ENCODE measurements at places on chromosomes 11 and 22.

GRCh38 chr11:46333394-46333947 is 13.8 kb upstream of the DGKZ start:
- no peak for DNase-seq

GRCh38 chr11:47918370-47918690 is 62.0 kb upstream of the PTPRJ start:
- DNase-seq: no peak

DNA sequence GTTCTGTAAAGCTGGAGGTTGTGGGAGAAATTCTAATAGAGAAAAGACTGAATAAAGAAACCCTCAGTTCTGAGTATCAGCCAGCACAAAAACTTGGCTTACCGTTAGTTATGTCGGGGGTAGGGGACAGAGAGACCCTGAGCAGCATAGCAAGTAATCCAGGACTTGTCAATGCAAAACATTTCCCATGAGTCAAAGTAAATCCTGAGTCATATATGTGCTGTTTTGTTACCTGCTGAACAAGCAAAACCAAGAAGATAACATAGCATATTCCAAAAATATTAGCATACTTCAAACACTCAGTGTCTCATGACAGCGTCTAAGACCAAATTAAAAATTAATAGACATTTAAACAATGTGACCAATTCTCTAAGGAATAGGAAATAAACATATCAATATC is 75.1 kb upstream of the LUZP2 start:
- no peak for DNase-seq

DNA sequence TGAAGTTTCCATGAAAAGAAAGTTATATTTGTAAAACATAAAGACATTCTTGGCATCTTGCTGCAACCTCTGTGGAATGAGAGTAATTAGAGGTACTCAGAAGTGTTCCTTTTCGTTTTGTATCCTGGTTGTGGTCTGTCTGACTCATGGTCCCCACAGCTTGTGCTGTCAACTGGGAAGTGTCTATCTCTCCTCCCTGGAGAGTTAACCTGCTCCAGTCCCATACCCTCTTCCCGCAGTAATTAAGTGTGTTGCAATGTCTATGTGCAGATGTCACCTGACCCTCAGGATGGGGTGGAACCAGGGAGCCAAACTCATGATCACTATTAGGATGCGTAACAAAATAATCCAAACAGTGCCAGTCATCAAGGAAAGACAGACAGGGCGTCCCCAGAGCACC is 23.0 kb upstream of the ZDHHC13 start:
- DNase-seq: no peak

DNA sequence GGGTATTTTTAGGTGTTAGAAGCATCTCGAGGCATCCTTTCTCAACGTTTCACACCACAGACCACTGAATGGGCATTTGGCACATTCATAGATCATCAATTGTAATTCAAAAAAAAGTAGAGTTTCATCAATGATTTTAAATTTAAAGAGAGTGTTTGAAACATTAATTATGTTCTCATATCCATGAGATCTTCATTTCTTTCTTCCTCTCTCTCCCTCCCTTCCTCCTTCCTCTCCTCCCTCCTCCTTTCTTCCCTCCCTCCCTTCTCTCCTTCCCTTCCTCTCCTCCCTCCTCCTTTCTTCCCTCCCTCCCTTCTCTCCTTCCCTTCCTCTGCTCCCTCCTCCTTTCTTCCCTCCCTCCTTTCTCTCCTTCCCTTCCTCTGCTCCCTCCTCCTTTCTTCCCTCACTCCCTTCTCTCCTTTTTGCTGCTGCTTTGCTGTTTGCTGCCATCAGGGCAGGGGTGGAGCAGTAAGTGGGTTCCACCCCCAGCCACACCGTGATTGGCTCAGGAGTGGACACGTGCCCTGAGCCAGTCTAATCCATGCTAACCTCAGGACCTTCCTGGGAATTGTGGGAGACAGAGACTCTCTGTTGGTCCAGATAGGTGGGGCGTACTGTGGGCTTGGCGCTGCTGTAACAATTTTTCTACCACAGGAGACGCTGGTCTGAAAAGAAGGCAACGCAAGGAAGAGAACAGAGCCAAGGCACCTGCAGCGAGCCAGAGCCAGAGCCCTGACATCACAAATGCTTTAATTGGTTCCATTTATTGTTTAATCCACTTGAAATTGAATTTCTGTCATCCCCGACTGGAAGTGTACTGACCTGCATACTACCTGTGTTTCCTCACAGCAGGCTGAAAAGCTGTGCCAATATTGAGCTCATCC is 33.7 kb upstream of the APOBEC3A start:
- no peak for DNase-seq

DNA sequence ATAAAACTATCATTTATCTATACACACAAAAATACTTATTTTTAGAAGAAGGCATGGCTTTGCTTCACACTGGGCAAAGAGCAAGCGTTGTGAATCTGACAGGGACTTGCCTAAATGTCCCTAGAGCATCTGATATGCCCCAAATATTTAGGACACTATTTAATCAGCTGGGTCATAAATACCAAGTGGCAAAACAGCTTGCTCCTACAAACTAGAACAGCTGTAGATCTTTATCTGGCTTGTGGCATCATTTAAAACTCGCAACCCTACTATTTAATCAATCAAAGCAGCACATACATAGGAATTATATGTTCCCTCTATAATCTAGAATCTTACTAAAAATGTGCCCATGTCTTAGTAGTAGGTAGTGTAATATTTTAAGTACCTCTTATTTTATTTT is 999.5 kb downstream of the JRKL start:
- no peak for DNase-seq

DNA sequence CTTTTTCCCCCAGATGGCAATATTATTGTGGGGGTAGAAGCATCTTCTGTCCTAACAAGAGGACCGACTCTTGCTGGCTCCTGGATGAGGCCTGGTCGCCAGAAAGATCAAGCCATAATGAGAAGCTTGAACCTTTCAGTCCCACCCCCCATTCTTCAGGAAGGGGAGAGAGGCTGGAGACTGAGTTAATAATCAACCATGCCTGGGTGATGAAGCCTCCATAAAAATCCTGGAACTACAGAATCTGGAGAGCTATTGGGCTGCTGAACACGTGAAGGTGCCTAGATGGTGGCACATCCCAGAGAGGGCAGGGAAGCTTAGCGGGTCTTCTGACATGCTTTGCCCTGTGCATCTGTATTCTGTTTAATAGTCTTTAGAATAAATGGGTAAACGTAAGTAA is 16.3 kb downstream of the AP5B1 start:
- no peak for DNase-seq

- no peak for DNase-seq
Measured at GRCh38 chr11:118602331-118602730, 5.1 kb upstream of the PHLDB1 start.

- DNase-seq: no peak
Measured at GRCh38 chr22:18144105-18144504, 5.9 kb upstream of the USP18 start.

DNA sequence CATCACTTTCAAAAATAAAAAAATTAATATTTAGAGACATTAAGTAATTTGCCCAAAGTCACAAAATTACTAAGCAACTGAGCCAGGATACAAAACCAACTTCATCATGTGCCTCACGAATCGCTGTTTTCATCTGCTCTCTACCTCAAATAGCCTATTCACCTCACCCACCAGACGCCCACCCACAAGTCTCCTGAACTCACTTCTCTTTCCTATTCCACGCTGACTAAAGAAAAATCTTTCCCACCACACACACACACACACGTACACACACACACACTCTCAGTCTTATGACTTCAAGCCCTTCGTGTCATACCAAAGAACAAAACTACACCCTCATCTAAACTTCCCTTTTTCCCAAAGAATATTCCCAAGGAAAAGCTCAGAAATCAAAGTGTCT is 2.2 kb downstream of the OR8B12 start:
- no peak for DNase-seq

DNA sequence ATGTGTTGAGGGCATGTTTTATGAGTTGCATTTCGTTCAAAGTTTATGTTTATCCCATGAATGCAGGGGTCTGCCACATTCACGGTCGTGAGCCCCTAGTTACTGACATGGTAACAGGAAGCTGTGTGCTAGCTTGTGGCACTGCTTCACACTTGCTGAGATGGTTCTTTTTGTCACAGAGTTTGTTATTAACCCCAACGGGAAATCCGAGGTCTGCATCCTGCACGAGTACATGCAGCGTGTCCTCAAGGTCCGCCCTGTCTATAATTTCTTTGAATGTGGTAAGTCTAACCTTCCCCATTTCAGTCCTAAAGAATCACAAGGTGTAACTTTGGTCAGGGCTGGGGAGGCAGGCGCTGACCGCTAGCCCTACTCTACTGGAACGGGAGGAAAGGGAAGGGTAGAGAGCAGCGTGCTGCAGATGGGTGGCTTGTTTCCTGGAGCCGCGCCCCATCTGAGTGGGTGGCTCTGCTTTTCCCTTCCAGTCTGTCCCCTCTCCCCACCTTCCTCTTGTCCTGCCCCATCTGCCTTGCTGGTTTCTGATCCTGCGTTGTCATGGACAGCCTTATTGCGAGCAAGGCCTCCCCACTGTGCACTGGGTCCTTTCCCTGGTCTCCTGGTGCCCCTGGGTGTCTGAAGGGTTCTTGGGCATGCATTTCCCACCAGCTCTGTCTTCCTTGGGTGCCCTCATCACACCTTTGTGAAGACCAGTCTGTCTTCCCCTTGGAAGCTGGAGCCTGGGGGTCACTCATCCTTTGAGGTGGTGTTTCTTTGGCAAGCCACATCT is 11.8 kb downstream of the DGCR8 start:
- no peak for DNase-seq

- no peak for DNase-seq
Measured at GRCh38 chr11:87401653-87402052, 363.9 kb downstream of the TMEM135 start.

DNA sequence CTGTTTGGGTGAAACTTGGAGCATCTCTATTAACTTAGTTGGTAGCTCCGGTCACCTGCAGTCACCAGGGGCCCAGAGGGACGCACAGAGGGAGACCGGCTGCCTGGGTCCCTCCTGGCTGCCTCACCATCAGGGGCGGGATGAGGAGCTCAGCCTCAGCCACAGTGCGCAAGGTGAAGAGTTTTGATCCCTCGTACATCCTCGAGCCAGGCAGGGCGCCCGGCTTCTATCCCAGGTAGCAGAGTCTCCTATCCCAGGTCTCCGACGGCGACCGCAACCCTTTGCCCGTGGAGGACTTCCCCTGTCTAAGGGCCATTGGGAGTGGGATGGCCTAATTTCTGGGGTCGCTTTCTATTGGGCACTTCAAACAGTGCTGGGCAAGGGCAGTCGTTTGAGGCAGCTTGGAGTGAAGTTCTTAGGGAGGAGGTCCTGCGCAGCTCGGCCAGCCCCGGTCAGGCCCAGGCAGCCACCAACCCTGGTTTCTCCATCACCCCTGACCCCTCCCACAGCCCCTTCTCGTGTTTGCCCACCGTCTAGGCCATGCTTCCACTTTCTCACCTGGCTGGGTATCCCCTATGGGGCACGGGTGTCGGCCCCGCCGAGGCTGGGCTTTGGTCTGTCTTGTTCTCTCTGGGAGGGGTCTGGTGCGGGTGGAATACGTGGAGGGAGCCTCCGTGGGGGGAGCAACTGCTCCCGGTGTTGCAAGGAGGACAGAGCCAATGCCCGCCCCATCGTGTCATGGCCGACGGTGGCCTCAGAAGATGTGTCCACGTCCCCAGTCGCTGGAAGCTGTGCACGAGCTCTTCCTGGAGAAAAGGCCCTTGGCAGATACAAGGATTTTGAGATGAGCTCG is 3.6 kb upstream of the MRGPRG start:
- DNase-seq: no peak

DNA sequence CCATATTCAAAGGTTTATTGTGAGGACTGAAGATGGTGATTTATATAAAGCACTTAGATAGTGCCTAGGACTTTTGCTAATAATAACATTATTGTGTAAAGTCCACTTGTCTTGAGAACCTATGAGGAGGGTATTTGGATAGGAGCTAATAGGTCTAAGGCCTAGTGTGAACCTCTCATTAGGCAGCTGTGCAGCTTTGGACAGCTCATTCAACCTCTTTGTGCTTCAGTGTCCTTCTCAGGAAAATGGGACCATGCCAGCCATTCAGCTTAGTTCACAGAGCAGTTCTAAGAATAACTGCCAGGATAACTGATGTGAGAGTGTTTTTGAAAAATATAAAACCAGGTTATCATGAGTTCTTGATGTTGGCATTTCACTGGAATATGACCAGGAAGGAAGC is 56.2 kb downstream of the NAV2 start:
- no peak for DNase-seq

GRCh38 chr11:112485280-112485679 is 224.6 kb upstream of the PLET1 start:
- DNase-seq: no peak

GRCh38 chr11:59284773-59285129 is 72.0 kb upstream of the MPEG1 start:
- no peak for DNase-seq

- no peak for DNase-seq
Measured at GRCh38 chr11:47400768-47401279, 7.6 kb upstream of the SLC39A13 start.

- no peak for DNase-seq
Measured at GRCh38 chr22:48661984-48662383, 1165.7 kb downstream of the BRD1 start.

GRCh38 chr11:44758983-44759382 is 32.2 kb downstream of the TSPAN18 start:
- DNase-seq: no peak

- no peak for DNase-seq
Measured at GRCh38 chr22:33600113-33600512, 320.2 kb downstream of the LARGE1 start.

DNA sequence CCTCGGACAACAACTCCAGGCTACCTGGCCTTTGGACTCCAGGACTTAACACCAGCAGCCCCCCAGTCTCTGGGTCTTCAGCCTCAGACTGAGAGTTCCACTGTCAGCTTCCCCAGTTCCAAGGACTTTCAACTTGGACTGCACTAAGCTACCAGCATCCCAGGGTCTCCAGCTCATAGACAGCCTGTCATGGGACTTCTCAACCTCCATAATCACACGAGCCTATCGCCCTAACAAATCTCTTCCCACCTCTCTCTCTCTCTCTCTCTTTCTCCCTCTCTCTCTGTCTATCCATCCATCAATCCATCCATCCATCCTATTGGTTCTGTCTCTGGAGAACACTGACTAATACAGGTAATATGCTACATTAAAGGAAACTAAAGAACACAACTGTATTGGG is 10.7 kb downstream of the RAB30 start:
- no peak for DNase-seq

GRCh38 chr11:59754494-59754858 is 700 bp upstream of the STX3 start:
- no peak for DNase-seq

DNA sequence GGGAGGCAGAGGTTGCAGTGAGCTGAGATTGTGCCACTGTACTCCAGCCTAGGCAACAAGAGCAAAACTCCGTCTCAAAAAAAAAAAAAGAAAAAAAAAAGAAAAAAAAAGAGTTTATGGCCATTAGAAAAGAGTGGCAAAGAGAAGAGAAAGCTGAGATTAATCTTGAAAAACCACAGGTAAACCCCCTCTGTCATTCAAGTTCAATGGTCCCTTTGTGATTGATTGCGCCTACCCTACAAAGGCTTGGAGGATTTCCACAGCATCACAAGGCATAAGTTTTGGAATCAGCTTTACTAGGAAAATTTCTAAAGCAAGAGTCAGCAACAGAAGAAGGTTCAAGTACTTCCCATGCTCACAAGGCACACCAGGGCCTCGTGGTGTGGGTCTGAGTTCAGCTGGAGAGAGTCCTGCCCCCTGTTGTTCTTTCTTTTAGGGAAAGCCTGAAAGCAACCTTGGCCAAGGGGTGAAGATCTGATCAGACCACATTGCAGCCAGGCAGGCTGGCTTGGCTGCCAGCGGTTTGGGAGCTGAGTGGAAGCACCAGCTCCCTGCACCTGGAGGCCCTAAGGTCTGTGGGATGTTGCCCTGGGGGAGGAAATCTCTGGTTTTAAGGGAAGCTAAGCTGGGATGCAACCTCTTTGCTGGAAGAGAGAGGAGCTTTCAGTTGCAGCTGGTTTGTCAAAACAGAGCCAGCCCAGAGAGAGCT is 41.8 kb downstream of the SLN start:
- no peak for DNase-seq
